Central memory CD4-positive, alpha-beta T cell (primary cell): ENCODE measurements at places on chromosomes 7 and 10.
A peak's percentile ranks its signal among the peaks of the same experiment; 100 is the strongest.

- no peak for DNase-seq
These were observed 363.6 kb upstream of the CNTNAP2 start for GRCh38 chr7:145753004-145753403.

DNA sequence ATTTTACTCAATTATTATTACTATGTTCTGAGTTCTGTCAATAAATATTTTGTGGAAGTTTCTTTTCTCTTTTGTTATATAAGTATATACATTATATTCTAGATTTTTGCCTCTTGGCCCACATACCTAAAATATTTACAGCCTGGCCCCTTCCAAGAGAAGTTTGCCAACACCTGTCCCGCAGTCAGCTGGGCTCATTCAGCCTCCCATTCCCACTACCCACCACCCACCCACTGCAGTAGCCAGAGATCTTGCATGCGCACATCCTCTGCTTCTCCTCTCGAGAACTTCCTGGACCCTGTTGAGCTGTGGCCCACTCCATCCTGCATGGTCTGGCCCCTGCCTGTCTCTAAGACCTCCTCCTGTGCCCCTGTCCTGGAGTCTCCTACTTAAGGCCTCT, 33.6 kb downstream of the WIPF3 start:
- no peak for DNase-seq

- no peak for DNase-seq
These were observed 107.0 kb upstream of the PDE1C start for GRCh38 chr7:32177232-32177631.

- no peak for DNase-seq
These were observed 14.2 kb downstream of the SLC29A3 start for GRCh38 chr10:71333129-71333887.

- no peak for DNase-seq
These were observed 143.0 kb downstream of the TSPAN12 start for GRCh38 chr7:120714945-120715344.

DNA sequence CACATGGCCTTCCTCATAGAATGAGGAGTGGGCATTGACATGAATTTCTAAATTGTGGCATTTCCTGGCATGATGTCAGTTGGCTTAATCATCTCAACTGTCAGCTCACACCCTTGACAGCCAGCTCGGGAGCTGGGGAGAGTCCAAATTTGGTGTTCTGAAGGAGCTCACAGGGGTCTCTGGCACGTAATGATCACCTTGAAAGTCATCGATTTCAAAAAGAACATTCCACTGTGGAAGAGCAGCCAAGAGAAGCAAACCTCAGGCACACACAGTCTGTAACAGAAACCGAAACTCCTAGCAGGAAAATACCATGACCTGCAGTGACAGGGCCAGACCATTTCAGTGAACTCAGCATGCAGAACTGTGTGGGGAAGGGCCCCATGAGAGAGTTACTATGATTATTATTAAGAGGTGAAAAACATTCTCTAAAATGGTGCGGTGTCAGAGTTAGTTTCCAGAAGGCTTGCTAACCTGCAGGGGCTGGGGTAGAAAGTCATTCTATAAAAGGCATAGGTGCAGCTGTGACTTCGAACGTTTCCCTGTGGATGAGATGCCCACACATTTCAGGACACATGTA, 26.4 kb upstream of the KLF6 start:
- DNase-seq: peak; percentile 54

- no peak for DNase-seq
These were observed 11.9 kb downstream of the SFRP5 start for GRCh38 chr10:97759946-97760345.

GRCh38 chr7:49775949-49776443, 2.6 kb downstream of the VWC2 start:
- DNase-seq: no peak

GRCh38 chr10:122570920-122571319, 10.4 kb downstream of the DMBT1 start:
- no peak for DNase-seq

GRCh38 chr7:28125431-28126409, 54.9 kb downstream of the JAZF1 start:
- no peak for DNase-seq

DNA sequence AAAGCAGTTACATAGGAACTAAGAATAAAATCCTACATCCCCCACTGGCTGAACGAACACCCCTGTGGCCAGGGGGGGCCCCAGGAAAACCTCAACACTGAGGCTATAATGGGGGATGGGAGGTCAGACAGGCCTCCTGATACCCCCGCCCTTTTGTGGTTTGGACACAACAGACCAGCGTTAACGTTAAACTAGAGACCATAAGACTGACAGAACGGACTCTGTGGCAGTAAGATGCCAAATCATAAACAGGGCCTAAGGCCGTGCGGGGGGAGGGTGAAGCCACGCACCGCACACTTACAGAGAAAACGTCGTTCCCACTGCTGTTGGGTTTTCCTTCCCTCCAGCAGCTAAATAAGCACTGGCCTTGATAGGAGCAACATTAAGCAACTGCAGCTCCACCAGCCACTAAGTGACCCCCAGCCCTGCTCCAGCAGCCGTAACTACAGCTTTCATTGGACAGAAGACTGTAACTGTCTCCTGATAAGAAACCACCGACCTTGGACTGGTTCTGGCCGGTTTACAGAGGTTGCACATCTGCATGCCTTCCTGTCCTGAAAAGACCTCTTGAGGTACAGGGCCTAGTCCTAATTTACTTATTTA, 3.4 kb upstream of the PPP2R2D start:
- DNase-seq: no peak

GRCh38 chr7:122143376-122143750, 686 bp downstream of the AASS start:
- peak; percentile 3 for DNase-seq

GRCh38 chr10:73717556-73717955, 19.6 kb upstream of the AGAP5 start:
- no peak for DNase-seq

GRCh38 chr7:20200361-20200760, 16.8 kb downstream of the MACC1 start:
- DNase-seq: no peak

DNA sequence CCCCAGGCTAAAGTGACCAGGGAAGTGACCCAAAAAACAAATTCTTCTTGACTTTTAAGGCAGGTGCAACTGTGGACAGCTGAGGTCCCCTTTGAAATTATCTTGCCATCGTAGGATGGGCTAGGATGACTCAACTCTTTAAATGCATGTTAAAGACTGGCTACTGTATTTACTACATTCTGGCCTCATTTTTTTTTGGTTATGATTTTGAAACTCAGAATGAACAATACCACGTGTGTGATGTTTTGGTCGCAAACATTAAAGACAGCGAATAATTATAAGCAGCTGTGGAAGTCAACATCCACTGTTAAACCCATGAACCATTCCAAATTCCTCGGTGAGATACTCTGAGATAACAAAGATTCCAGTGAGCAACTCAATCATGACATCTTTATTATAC, 1.2 kb upstream of the SLC13A4 start:
- no peak for DNase-seq

DNA sequence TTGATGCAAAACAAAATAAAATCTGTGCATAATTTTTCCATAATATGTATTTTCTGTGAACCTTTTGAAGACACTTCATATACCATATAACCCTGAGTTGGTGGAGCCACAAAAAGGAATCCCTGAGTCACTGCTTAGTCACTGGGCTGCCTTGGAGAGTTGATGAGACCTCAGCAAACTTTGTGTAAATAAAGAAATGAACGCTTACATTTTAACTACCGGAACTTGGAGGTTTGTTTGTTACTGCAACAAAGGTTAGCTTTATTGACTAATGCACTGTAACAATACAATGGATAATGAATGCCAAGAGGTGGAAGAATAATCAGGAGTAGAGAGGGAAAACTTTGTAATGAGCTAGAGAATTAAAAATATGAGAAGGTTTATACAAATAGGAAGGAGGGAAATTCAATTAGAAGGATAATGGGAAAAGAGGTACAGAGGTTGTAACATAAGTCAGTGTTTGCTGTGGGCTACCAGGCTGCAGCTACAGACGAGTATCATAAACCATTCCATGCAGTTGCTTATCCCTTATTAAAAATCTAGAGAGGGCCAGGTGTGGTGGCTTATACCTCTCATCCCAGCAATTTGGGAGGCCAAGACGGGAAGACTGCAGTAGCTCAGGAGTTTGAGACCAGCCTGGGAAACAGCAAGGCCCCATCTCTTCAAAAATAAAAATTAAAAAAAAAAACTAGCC, 1042.1 kb downstream of the TYW1 start:
- DNase-seq: no peak

DNA sequence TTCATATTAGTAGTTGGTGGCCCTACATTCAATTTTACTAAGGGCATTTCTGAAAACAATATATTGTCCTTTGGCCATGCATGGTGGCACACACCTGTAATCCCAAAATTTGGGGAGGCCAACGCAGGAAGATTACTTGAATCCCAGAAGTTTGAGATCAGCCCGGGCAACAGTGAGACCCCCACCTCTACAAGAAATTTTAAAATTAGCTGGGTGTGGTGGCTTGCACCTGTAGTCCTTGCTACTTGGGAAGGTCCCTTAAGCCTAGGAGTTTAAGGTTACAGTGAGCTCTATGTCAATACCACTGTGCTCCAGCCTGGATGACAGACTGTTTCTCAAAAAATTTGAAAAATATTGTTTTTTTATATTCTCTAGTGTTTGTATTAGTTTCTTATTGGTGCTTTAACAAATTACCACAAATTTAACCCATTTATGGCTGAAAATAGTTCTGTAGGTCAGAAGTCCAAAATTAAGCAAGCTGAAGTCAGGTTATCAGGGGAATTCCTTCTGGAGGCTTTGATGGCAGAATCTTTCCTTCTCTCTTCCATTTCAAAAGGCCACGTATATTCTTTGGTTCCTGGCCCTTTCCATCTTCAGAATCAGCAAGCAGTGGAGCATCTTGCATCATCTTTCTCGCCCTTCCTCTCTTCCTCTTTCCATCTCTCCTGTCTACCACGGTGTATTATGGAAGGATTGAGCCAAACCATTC, 12.4 kb downstream of the CBX3 start:
- no peak for DNase-seq

DNA sequence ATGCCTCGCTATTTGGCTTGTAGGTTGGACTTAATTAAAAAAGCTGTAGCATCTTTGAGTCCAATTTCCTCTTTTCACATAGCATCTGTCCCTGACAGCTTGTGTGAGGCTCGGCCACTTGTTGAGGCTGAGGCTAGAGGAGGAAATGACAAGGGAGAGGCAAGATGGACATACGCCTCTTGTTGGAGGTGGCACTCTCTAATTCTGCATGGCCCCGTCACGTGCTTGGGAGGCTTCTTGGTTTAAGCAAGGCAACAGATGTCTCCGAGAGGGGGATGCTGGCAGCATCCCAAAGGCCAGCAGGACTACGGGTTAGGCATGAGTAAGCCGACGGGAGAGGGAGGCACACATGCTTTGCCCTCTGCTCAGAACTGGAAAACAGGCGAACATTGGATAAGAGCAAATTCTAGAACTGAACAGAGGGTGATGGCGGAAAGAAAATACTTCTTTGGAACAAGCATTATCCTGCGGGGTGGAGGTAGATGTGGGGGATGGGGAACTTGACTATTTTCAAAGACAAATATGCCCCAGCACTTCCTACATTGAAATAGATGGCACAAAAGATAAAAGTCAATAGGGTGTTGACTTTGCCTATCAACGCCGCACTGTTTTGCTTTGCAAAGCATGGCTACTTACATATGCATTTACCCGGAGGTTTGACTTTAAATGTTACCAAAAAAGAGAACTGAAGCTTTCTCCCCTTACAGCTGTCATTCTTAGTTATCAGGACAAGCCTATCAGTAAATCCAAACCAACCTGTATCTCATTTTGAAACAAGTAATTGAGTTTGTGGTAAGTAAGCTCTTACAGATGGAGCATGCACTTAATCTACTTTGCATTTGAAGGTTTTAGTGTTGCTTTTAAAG, 94.8 kb downstream of the CHN2 start:
- DNase-seq: no peak

DNA sequence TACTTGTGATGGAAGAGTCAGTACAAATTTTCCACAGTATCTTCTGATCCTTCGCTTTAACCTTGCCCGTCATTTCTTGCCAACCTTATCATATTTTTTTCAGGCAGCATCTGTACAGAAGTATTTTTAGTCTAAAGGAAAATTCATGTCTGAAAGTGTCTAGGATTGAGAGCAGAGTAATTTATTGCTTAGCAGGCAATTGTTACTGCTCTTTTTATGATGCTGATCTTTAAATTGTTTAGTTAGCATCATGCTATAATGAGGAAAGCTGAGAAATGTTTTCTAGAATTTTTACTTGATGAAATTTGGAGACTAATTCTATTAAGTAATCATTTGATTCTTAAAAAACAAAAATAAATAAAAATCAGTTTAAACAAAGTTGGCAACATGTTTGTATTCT, 20.6 kb downstream of the KAT6B start:
- DNase-seq: no peak

- no peak for DNase-seq
These were observed 56.2 kb upstream of the AGK start for GRCh38 chr7:141495057-141495456.

DNA sequence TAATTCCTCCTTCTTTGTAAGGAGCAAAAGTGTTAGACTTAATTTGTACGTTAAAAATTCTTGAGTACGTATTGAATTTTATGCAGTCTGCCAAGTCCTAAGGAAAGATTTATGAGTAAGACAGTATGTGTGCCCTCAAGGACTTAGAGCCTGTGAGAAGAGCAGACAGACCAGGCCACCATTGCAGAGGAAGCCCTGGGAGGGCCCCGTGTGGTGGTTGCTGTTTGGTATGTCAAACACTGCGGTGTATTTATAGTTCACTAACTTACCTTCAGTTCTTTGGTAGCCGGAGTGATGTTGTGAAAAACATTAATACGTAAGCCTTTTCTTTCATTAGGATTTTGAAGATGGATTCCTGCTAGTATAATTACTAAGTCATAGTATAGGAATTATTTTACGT, 82.9 kb downstream of the GALNT11 start:
- DNase-seq: no peak

GRCh38 chr10:131419797-131420196, 108.3 kb upstream of the TCERG1L start:
- DNase-seq: no peak

- DNase-seq: no peak
These were observed 4.0 kb upstream of the TAS2R40 start for GRCh38 chr7:143217806-143218205.

GRCh38 chr7:102836191-102836919, 76.4 kb upstream of the LRRC17 start:
- no peak for DNase-seq

DNA sequence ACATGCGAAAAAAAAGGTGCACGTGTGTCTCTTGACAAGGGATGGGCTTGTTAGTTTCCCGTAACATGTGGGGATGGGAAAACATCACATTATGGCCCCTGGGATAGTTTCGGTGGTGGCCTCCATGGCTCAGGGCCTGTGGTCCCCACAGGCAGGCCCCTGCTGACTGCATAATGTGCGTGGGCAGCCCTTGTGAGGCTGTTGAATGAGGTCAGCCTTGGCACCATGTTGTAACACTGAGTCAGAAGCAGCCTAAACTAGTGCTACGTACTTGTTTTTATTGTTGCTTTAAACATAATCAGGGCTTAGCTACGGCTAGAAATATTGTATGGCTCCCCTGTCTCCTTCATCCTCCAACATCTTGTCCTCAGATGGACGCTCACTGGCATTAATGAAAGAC, 80.6 kb downstream of the BEND7 start:
- DNase-seq: no peak
